Stimulated activated CD8-positive, alpha-beta memory T cell treated with anti-CD3 and anti-CD28 coated beads, Interleukin-4, amount 100 ng/mL, for 4 hours (primary cell): ENCODE measurements at places on chromosomes 7 and 10.

- no peak for DNase-seq
Observed at GRCh38 chr7:103574576-103574975, 128.6 kb upstream of the SLC26A5 start.

GRCh38 chr10:30186371-30186875 is 127.0 kb upstream of the JCAD start:
- no peak for DNase-seq

- DNase-seq, result no peak
Observed at GRCh38 chr7:137996871-137997270, 5.0 kb downstream of the CREB3L2 start.

GRCh38 chr10:94217411-94217810 is 145.3 kb downstream of the NOC3L start:
- DNase-seq, result no peak

DNA sequence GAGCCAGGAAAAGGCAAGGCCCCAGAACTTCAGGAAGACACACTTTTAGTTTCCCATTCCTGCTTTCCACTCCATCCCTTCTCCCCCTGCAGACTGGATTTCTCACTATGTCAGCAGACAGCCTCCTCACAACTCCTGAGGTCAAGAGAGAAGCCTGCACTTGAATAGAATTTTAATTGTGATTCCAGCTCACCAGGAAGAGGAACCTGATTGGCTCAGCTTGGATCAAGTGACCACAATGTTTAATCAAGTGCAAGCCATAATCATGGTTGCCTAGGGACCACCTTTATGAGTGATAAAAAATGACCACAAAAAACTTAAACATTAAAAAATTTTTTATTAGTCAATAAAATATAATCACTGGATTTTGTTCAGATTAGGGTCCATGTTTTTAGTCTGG is 244.7 kb upstream of the RHOBTB1 start:
- no peak for DNase-seq

- no peak for DNase-seq
Observed at GRCh38 chr10:15715619-15716227, 4.0 kb downstream of the ITGA8 start.

GRCh38 chr7:83588602-83589240 is 60.2 kb downstream of the SEMA3E start:
- no peak for DNase-seq

DNA sequence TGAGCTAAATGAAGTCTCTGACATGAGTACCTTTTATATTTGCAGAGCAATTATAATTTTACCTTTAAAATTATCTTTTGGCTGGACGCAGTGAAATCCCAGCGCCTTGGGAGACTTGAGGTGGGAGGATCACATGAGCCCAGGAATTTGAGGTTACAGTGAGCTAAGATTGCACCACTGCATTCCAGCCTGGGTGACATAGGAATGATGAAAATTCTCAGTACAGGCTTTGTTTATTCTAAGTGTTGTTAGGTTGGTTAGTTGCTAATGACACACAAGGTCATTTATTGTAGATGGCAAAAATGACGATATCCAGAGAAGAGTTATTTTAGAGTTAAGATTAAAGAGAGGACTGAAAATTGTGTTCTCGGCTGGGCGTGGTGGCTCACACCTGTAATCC is 87.6 kb downstream of the XRCC2 start:
- no peak for DNase-seq

DNA sequence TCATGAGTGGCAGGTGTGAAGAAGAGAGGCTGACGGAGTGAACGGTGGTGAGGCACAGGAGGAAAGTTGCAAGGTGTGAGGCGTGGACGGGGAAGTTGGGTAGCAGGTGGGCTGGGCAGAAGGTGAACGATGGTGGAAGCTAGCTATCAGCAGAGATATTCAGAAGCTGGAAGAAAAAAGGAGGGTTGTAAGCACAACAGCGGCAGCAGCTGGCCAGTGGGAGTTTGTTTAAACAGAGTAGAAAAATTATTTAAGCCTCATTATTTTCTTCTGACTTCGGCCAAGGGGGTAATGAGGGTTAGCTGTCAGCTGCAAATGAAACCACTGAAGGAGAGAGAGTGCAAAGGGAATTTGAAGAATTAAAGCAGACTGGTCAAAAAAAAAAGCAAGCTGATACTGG is 62.1 kb upstream of the PRKAR2B start:
- no peak for DNase-seq

DNA sequence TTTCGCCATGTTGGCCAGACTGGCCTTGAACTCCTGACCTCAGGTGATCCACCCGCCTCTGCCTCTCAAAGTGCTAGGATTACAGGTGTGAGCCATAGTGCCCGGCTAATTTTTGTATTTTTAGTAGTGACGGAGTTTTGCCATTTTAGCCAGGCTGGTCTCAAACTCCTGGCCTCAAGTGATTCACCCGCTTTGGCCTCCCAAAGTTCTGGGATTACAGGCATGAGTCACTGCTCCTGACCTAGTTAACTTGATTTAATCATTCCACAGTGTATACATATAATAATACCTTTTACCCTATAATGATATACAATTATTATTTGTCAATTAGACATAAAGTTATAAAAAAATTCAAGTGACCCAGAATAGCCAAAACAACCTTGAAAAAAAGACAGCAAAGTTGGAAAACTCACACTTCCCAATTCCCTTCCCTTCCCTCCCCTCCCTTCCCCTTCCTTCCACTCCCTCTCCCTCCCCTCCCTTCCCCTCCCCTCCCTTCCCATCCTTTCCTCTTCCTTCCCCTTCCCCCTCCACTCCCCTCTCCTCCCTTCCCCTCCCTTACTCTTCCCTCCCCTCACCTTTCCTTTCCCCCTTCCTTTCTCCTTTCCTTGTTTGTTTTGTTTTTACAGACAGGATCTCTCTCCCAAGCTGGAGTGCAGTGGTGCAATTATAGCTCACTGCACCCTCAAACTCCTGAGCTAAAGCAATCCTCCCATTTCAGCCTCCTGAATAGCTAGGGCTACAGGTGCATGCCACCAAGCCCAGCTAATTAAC is 14.8 kb upstream of the ZMIZ2 start:
- DNase-seq, result no peak

GRCh38 chr10:12538491-12538995 is 189.2 kb downstream of the CAMK1D start:
- no peak for DNase-seq

- DNase-seq, result no peak
Observed at GRCh38 chr7:84324136-84324630, 129.6 kb upstream of the SEMA3A start.

DNA sequence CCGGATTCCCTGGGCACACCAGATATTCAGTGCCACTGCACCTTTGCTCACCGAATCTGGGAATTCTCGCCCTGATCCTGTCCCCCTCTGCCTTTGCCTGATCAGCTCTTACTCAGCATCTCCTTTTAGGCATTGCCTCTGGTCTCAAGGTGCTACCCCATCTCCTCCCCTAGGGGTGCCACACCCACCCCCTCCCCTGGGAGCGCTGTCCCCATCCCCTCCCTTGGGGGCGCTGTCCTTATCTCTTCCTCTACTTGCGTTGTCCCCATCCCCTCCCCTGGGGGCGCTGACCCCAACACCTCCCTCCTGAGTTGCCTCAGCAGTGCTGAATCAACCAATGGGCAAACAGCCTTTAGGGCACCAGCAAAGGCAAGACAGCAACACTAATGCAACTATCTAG is 686.9 kb upstream of the FOXK1 start:
- DNase-seq, result no peak

DNA sequence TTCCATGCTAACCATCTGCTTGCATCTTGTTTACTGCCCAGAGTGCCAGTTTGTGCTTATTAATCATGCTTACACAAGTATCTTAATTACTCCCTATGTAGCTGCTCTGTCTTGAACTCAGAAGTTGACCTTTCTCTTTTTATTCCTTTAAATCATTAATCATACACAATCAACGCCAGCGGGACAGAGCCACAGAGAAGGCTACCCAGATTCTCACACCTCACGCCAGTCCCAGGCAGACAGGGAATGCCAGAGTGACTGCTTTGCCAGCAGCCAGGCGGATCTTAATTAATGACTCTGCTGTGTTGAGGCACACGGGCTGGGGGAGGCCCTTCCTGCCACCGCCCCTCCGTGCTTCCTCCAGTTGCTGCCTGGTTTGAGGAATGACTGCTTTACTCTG is 229.4 kb downstream of the LRMDA start:
- no peak for DNase-seq

DNA sequence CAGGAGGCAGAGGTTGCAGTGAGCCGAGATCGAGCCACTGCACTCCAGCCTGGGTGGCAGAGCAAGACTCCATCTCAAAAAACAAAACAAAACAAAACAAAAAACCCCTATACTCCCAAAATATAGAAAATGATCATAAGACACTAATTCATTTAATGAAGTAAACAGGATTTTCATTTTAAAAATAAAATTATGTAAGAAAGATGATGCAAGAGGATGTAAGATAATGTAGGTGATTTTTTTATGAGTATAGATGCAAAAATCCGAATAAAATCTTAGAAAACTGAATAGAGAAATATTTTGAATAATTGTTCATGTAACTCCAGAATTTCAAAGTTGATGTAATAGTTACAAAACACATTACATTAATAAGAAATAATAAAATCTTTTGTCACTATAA is 3.6 kb upstream of the AS3MT start:
- DNase-seq, result no peak

GRCh38 chr10:53006663-53007526 is 234.3 kb upstream of the MBL2 start:
- no peak for DNase-seq

GRCh38 chr10:132967540-132967939 is 25.2 kb upstream of the CFAP46 start:
- no peak for DNase-seq

DNA sequence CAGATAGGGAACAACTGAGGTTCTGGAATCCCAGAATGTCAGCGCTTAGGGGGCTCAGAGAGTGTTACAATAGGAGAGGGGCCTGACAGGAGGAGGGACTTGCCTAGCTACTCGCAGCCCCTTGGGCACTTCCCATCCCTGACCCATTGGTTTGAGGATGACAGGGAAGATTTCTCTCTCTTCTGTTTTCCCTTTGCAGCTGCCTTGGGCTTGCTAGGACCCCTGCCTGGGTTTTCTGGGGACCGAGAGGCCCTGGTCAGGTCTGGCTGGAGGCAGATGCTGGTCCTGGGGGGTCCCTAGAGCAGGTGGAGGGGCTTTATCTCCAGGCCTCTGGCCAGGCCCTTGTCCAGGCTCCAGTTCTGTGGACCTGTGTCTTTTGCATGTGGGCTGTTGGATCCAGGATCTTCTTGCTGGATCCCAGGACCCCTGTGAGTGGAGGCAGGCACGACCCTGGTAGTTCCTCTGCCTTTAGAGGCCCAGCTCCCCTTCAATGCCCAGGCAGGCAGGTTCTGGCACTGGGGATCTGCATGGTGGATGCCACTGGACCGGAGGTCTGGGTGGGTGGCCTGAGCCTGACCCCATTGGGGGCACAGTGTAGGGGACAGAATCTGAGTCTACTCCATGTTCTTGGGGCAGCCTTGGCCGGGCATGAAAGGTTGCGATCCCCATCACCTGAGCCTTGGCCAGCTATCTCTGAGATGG is 26.9 kb downstream of the RAMP3 start:
- no peak for DNase-seq

DNA sequence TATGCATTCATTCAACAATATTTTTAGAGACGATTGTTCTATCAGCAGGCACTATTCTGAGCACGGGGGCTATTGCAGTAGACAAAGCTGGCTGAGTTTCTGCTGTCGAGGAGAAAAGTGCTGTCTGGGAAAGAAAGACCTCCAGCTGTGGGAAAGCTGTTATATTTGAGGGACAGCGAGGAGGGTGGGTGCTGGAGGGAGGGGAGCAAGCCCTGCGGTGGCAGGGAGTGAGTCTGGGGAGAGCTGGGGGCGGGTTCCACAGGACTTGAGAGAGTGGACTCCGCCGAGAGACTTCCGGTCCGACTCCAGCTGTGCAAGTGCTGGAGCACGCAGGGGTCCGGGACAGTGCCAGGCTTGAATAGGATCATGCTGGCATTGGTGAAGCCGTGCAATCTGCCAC is 602.1 kb upstream of the FOXK1 start:
- DNase-seq, result no peak

DNA sequence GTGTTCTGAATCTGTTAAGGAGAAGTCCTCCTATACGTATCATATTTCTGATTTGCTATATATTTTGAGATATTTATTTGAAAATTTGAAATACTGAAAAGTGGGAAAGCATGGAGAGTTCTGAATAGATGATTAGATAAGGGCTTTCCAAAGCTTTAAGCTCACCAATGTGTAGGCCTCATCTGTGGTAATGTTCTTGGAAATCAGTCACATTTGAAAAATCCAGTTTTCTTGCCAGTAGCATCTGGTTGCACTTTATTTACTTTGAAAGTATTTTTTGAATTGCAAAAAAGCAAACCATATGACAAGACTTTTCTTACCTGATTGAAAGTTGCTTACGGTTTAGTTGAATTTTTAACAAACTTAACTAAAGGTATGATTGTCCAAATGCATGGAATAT is 21.7 kb downstream of the ADD3 start:
- no peak for DNase-seq

DNA sequence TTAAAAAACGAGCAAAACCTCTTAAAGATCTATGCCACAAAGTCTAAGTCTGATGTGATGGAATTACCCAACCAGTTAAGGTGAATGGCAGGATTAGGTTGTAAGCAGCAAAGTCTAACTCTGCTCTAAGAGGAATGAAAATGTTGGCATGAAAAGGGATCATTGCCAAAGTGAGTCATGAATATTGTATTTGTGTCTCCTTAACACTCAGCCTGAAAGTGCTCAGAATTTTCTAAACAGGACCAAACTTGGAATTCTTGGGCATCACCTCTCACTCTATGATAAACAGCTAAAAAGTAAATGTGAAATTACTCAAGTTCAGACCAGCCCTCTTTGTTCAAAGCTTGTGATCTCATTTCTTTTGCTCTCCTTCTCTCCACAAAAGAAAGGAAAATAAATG is 27.0 kb downstream of the PPP1R3A start:
- no peak for DNase-seq

- no peak for DNase-seq
Observed at GRCh38 chr7:130346177-130346905, 1.7 kb downstream of the CPA5 start.

DNA sequence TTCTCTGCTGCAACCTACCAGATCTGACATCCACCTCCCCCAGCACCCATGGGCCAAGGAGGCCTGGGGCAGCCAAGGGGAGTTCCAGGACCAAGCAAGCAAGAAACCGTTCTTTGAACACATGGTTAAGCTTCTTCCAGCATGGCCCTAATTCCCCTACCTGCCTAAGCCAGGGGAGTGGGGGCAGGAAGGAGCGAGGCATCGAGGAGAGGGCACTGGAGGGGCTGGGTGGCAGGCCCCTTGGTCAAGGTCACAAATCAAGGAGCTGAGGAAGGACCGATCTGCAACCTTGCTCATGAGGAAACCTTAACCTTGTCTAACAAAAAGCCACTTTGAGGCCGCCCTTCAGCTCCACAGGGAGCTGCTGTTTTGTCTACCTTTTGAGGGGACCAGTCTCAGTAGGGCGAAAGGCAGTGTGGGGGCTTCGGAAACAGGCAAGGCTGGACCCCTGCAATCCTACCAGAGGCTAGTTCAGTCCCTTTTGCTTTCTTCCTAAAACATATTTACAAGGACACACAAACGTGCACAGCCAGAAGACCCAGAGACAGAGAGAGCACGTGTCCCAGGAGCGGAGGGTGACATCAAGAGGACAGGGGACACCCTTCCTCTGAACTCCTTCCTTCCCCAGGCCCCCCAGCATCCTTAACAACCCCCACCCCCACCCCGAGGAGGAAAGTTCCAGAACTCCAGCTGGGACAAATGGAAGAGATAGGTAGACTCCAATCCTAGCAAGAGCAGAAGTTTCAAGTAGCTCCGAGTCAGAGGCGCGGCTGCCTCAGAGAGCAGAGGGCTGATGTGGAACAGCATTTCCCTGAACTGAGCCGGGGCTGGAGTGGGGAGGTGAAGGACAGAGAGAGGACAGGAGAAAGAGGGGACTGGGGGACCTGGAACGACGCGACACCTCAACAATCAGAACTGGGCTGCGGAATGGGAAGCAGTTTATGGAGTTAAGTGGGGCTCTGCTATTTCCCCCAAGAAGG is 28.2 kb downstream of the SPOCK2 start:
- no peak for DNase-seq
